ENCODE measurements at places on chromosomes 4 and X.
A peak's percentile ranks its signal among the peaks of the same experiment; 100 is the strongest.

DNA sequence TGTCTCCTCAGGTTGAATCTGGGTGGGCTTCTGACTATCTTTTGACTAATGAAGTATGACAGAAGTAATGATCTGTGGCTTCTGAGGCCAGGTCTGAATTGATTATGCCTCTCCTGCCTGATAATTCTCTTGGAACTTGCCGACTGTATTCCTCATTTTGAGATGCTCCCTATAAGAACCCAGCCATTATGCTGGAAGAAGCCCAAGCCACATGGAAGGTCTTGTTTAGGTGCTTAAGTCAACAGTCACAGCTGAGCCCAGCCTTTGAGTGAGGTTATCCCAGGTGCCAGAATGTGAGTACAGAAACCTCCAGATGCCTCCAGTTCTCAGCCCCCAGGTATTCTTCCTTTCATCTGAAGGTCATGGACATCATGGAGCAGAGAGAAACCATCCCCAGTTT, 456.6 kb downstream of the IL15 start:
- no peak for DNase-seq

DNA sequence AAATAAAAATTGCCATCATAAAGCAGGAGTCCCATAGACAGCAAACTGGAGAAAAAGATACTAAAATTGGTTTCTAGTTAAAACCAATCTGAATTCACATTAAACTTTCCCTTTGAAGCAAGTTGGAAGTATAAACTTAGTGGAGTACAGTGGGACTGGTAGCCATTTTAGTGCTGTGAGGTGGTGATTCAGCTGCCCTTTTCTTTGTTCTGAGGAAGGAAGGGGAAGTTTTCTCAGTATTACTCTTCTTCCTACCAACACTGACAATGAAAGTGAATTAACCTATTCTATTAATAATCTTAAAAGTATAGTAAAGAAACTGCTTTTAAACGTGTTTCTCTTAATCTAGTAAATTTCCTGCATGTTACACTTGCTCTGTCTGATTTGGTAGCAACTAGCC, 36.7 kb downstream of the SLC9A6 start:
- DNase-seq: no peak

DNA sequence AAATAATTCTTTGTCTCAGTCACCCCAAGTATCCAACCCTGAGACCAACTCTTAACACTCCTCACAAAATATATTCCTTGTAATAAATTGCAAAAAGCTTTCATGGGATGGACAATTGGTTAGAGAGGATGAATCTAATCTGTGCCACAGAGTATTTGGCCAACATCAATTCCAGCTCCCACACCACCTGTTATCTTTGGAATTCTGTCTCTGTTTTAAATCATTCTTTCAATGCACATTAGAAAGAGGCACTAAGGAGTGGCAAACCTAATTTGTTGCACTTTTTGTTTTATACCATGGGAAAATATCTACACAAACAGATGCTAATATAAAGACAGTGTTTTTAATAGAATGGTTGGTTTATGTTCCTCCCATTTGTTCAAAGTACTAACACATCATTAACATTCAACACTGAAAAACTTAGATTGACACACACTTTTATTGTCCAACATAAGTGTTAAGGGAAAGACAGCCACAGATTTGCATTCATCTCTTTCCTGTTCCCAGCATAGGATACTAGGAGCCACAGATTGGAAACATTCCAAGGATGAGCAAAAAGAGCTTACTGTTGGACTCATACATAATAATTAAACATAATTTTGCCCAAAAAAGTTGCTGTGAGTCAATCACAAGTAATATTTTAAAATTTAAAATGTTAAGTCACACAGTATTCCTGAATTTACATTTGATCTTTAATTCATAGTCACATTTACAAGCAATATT, 116.4 kb downstream of the PPA2 start:
- DNase-seq: no peak

GRCh38 chr4:104424989-104425388, 69.7 kb downstream of the CXXC4 start:
- DNase-seq: no peak

GRCh38 chr4:20447103-20447502, 195.4 kb downstream of the SLIT2 start:
- DNase-seq: no peak

- DNase-seq: no peak
Measured at GRCh38 chr4:79047316-79047715, 108.1 kb upstream of the PAQR3 start.

DNA sequence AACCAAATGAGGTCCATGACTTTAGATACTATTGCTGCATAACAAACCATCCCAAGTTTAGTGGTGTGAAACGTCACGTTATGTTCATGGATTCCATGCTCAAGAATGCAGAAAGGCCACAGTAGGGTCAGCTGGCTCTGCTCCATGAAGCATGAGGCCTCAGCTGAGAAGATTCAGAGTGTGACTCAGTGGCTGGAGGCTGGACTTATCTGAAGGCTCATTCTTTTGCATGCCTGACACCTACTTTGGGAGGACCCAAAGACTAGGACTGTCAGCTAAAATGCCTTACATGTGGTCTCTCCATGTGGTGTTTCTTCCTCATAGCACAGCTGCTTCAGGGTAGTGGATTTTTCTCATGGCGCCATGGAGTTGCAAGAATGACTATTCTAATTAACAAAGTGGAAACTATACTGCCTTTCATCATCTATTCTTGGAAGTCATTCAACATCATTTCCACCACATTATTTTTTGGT, 11.5 kb upstream of the CCDC149 start:
- peak; percentile 82 for DNase-seq

GRCh38 chr4:116374815-116375214, 710.6 kb downstream of the TRAM1L1 start:
- DNase-seq: no peak

- no peak for DNase-seq
Measured at GRCh38 chrX:69182818-69183380, 17.6 kb upstream of the PJA1 start.

- no peak for DNase-seq
Measured at GRCh38 chr4:4542774-4543485, 1.1 kb upstream of the STX18 start.

GRCh38 chr4:30916337-30917274, 196.4 kb downstream of the PCDH7 start:
- DNase-seq: no peak

- DNase-seq: no peak
Measured at GRCh38 chr4:84263415-84263814, 235.7 kb downstream of the NKX6-1 start.

DNA sequence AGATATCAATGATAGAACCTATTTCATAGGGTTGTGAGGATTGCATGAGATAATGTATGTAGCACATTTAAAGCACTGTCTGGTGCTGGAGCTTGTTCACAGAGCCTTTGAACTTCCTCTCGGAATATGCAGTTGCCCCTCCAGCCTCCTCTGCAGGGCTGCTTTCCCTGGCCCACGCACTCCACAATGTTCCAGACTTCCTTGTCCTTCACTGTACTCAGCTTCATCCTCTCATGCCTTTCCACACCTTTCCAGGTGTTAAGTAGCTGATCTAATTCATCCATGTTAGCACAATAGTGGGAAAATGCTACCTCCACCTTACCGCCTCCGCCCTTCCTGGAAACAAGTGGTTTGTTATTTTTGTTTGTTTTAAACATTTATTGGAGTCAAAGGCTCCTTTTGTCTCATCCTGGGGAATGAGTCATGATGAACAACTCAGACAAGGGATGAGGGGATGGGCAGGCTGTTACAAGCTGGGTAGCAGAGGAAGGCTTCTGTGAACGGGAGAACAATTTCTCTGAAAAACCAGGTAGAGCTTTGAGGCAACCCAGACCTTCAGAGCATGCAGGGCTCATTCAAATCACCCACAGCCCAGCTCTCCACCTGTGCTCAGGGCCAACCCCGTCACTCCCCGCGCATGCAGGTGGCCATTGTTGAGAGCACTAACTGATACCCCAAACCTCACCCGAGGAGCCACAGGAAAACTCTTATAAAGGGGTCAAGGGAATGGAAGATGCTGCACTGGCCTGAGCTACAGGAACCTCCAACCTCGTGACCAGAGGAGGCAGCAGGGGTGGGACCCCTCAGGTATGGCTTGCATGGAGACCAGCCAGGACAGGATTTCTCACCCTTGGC, 84.9 kb upstream of the TBL1X start:
- DNase-seq: no peak

- DNase-seq: no peak
Measured at GRCh38 chrX:74246524-74246923, 57.5 kb upstream of the ZCCHC13 start.

- DNase-seq: no peak
Measured at GRCh38 chrX:15507005-15507404, 6.4 kb downstream of the BMX start.

DNA sequence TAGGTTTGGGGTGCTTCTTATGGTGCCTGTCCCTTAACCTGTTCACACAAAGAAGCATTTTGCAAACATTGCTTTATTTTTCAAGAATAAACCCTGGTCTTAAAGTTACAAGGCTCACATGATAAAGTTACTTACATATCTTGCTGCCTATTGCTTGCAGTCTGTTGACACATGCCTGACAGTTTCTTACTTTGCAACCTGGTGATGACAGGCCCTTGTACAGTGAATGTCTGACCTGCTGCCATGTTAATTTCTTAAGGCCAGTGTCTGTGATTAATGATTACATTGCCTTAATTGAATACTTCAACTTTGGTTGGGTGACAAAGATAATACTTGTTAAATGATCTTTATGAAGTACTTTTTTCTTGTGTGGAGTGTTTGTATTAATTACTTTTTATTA, 49.9 kb downstream of the FIP1L1 start:
- DNase-seq: no peak

GRCh38 chr4:1506956-1507721, 100.9 kb upstream of the NKX1-1 start:
- no peak for DNase-seq

DNA sequence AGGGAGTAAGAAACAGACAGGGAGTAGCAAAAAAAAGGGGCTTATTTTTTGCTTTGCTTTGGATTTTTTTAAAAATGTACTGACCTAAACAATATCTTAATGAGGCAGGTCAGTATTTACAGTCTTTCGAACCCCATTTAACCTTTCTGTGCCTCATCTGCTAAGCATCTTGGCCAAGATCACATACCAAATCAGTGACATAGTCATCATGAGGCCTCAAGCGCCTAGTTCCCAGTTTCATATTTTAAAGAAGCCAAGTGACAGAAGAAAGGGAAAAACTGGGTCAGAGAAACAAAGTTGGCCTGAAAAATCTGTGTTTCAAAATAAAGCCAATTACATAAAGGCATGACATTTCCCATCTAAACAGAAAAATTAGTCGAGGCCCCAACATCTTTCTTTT, 94.6 kb upstream of the WDR44 start:
- no peak for DNase-seq

- DNase-seq: no peak
Measured at GRCh38 chrX:134547047-134547679, 87.2 kb downstream of the HPRT1 start.

DNA sequence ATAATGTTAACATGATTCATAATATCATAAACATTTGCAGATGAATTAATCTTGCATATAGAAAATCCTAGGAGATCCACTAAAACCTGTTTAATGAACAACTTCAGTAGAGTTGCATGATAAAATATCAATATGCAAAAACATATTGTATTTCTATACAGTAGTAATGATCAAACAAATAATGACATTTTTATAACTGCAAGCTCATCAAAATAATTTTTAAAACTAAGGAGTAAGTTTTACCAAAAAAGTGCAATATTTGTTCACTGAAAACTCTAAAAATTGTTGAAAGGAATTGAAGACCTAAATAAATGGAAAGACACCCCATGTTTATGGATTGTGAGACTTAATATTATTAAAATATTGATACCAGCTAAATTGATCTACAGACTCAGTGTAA, 15.9 kb upstream of the GPRASP2 start:
- DNase-seq: no peak

DNA sequence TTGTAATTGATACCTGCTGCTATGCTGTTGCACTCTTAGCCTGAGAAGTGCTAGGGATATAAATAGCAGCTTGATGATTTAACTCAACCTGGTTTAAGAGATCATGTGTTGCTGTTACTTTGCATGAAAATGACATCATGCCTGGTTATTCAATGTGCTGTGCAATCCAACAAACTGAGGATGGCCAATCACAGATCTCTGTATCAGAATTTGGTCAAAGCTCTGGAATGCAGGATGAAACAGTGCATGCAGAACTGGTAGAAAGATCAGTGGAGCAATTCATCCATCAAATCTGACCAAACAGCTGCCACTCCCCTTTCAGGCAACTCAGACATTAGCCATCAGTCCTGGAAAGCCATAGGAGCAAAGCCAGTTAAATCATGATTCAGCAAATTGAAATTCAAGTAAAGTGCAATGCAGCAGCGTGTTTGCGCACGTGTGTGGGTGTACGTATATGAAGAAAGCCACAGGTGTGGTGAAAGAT, 160.3 kb upstream of the RASGEF1B start:
- no peak for DNase-seq

- DNase-seq: no peak
Measured at GRCh38 chr4:7971881-7972500, 32.3 kb upstream of the AFAP1 start.

- no peak for DNase-seq
Measured at GRCh38 chr4:162865102-162865501, 301.6 kb downstream of the NAF1 start.

- no peak for DNase-seq
Measured at GRCh38 chr4:31929676-31930345, 1209.6 kb downstream of the PCDH7 start.

DNA sequence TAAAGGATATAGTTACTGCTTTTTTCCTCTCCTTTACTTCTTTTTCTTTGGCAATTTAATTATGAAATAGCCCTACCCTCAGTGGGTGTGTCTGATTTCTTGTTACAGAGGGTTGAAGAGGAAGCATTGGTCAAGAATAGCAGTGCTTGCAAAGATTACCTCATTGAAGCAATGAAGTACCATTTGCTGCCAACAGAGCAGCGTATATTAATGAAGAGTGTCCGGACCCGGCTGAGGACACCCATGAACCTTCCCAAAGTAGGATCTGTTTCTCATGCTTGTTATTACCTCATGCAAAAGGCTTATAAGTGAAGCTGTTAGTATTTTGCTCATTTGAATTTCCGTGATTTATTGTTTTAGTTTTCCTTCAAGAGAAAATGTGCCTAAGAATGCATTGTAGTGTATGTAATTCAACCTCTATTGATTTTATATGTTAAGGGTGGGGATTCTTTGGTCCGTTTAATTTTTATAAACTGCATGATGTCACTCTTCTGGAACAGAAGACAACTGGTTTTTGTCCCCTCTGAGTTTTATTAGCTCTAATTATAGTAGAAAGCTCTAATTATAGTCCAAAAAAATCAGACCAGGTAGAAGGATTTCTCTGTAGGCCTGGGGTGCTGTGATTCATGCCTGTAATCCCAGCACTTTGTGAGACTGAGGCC, 27.9 kb upstream of the MSMO1 start:
- DNase-seq: no peak

GRCh38 chrX:155968326-155968661, 29.2 kb upstream of the IL9R start:
- no peak for DNase-seq

Measured in AG04450 (cell line).